Karpas-422 (cell line): ENCODE measurements at places on chromosomes 6 and 20. TPM values are rescaled to one million over a fixed set of nuclear protein-coding genes. Genes with fewer than 3 reads are reported as not detected.
A peak's percentile ranks its signal among the peaks of the same experiment; 100 is the strongest.

DNA sequence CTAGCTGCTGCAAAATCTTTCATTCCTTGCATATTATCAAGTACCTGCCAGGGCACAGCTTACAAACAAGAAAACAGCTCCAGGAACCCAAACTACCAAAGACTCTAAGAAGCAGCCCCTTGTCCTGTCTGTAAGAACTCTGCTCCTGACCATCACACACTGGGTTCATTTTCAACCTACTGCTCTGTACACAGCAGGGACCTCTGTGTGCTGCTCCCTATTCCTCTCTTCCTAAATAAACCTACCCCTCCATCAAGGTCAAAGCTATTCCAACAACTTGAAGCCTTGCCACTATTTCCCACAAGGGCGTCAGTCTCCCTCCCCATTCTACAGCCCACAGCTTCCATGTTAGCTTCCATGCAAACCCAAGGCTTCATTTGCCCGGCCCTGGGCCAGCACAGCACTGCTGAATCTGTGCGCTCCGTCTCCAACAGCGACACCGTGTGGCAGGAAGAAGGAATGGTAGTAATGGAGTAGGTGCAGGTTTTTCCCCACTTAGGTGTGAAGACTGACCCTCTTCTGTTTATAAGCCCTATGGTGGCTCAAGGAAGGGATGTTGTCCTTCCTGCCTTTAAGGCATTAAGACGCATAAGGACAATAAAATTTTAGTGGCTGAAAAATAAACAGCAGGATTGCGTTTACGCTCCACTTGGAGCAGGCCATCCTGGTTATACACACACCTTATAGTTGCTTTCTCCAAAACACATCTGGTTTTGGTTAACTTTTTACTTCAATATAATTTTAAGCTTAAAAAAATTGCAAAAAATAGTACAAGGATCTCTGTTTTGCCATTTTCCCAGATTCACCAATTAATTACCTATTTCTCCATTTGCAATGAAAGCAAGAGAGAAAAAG, 115.2 kb upstream of the NXT1 start:
- no peaks in the 10 kb centered on the region for H3K36me3 ChIP-seq
- peaks cover 2% of the 10 kb centered on the region; the same call in 1 of the 2 replicates for H3K4me1 ChIP-seq
- peak; percentile 88 for DNase-seq

DNA sequence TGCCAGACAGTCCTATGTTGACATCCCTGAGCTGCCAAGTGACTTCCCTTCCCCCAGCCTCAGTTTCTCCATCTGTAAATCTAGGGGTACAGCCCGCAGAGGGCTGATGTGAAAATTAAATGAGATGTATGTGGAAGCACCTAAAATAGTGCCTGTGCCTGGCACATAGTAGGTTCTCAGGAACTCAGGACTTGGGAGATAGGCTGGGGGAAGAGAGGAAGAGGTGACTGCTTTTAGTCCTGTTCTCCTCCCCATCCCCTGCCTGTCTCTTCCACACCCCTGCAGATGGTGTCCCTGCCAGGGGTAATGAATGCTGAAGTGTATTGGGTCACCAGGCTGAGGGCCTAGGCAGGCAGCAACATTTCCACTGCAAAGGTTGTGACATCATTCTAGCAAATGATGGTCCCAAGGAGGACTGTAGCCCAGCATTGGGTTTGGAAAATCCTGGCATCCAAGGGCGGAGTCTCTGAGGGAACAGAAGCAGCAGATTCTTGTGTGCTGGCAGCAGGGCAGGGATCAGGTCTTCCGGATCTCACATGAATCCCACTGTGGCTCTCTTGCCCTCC, 1.8 kb downstream of the SNPH start:
- H3K27me3 ChIP-seq: no peaks in the 10 kb centered on the region
- peaks cover 14% of the 10 kb centered on the region for H3K4me1 ChIP-seq
- H3K27ac ChIP-seq: no peak overlapping the region
- no peak for DNase-seq

DNA sequence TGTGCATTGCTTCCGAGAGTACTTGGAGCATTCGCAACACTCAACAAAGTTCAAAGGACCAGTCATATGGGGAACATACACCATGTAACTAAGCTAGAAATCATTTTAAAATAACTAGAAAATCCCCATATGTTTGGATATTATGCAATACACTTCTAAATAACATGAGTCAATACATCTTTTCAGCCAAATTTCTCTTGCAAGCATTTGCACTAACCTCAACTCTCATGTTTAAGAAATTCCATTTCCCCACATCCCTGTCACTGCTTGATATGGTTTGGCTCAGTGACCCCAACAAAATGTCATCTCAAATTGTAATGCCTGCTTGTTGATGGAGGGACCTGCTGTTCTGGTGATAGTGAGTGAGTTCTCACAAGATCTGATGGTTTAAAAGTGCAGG, 85.7 kb upstream of the CST7 start:
- H3K4me1 ChIP-seq: no peaks in the 10 kb centered on the region
- no peak overlapping the region for H3K4me3 ChIP-seq
- no peak overlapping the region for H3K27ac ChIP-seq
- H3K36me3 ChIP-seq: no peaks in the 10 kb centered on the region
- H3K27me3 ChIP-seq: no peaks in the 10 kb centered on the region
- no peak for DNase-seq

DNA sequence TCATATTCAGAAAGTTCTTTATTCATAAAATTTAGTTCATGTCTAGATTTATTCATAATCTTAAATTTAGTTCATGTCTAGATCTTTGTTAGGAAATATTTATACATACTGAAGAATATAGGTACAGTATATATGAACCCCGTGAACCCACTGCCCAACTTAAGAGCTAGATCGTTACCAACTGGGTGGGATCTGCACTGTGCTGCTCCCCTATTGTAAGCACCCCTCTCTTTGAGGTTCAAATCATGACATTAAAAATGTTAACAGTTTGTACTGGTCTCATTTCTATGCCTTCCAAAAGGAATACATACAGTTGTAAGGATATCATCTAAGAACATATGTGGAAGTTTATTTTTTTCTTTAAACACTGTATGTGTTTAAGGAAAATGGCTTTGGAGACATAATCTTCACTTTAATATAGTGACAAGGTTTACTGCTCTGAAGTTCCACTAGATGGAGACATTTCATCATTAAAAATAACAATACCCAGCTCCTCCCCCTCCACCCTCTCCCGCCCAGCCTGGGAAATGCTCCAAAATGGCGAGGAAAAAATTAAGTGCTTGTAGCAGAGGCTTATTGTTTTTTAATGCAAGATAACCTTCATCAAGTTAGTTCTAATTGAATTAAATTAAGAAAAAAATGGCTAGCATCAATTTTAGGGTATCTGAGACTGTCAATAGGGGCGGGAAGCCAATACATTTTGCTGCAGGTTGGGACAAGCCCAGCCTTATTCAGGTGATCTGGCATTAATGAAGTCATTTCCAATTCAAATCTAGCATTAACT, 104.1 kb upstream of the TRAF3IP2 start:
- peaks cover 43% of the 10 kb centered on the region for H3K4me1 ChIP-seq
- H3K27me3 ChIP-seq: no peaks in the 10 kb centered on the region

DNA sequence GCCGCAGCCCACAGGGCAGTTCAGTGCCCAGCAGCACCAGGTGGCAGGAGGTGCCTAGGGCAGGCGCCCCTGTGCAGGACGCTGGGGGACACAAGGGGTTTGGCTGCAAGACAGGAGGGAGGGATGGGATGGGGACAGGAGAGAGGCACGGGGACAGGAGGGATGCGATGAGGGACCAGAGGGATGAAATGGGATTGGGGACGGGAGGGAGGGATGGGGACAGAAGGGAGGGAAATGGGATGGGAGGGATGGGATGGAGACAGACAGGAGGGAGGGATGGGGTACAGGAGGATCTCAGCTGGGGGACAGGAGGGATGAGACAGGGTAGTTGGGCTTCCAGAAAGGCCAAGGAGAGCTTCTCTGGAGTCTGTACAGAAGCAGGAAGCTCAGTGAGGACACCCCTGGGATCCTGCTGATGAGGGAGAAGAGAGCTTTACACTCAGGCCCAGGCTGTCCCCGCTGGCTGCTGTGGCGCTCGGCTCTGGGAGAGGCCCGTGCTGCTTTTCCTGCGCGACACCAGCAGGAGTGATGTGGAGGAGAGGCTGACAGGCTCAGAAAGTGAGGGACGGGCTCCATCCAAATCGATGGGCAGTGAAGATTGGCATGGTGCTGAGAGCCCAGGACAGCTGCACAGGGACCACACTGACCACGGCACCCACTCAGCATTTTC, 400.8 kb downstream of the SMOC2 start:
- H3K27ac ChIP-seq: no peak overlapping the region
- no peaks in the 10 kb centered on the region for H3K4me1 ChIP-seq
- no peaks in the 10 kb centered on the region for H3K27me3 ChIP-seq
- no peaks in the 10 kb centered on the region for H3K36me3 ChIP-seq

GRCh38 chr20:38337561-38338140, 8.6 kb upstream of the LBP start:
- no peak overlapping the region for H3K27ac ChIP-seq
- H3K36me3 ChIP-seq: no peaks in the 10 kb centered on the region
- H3K4me1 ChIP-seq: peaks cover 7% of the 10 kb centered on the region
- peak; percentile 83 for DNase-seq

DNA sequence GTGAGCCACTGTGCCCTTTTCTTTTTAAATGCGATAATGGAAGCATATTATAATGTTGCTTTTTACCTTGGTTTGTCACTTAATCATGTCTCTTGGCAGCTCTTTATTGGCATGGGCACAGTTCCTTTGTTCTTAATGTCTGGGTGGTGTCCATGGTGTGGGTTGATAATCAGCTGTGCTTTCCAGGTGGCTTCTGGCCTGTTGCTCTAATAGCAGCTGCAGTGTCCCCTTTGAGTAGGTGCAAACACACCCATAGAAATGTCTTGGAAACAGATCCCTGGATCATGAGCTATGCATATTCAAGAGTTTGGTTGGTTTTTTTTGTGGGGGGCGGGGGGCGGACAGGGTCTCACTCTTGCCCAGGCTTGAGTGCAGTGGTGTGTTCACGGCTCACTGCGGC, 29.9 kb downstream of the EFCAB8 start:
- no peak overlapping the region for H3K27ac ChIP-seq
- peaks cover 3% of the 10 kb centered on the region for H3K4me1 ChIP-seq
- H3K27me3 ChIP-seq: no peaks in the 10 kb centered on the region
- H3K4me3 ChIP-seq: no peak overlapping the region
- H3K36me3 ChIP-seq: no peaks in the 10 kb centered on the region

GRCh38 chr20:58352468-58352867, 36.6 kb upstream of the VAPB start:
- H3K4me3 ChIP-seq: no peak overlapping the region
- no peak overlapping the region for H3K27ac ChIP-seq
- H3K27me3 ChIP-seq: no peaks in the 10 kb centered on the region
- no peak for DNase-seq

- H3K4me3 ChIP-seq: no peak overlapping the region
- peak; percentile 49 for DNase-seq
- no peaks in the 10 kb centered on the region for H3K4me1 ChIP-seq
- no peak overlapping the region for H3K27ac ChIP-seq
These were observed 33.4 kb upstream of the SLC22A1 start for GRCh38 chr6:160088069-160088783.

GRCh38 chr20:50387996-50388332, 122.2 kb upstream of the PTPN1 start:
- no peak for DNase-seq
- no peaks in the 10 kb centered on the region for H3K27me3 ChIP-seq
- no peaks in the 10 kb centered on the region for H3K36me3 ChIP-seq
- H3K27ac ChIP-seq: no peak overlapping the region
- no peaks in the 10 kb centered on the region for H3K4me1 ChIP-seq

DNA sequence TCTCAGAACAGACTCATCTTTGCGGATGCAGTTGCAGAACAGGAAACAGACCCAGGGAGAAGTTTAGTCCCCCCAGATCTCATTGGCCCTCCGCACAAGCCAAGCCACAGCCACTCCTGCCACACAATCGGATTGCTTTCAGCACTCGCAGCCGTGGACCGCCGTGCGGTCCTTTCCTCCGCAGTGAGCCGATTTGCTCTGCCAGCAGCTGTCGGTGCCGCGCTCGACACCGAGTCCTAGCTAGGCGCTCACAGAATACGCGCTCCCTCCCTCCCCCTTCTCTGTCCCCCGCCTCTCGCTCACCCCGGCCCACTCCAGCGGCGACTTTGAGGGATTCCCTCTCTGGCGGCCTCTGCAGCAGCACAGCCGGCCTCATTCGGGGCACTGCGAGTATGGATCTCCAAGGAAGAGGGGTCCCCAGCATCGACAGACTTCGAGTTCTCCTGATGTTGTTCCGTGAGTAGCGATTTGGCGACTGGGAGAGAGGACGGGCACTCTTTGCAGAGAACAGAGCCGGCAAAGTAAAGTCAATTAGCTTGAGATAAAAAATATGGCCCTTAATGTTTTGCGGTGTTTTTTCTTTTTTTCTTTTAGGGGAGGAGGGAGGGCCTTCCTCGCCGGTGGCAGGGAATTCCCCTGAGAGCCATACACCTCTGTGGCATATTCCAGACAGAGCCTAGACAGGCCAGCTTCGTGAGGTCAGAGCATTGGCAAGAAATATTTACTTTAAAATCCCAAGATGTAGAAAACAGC, at the start of gene LAMP5:
Gene LAMP5, plus strand, starts transcription at position 130 of the 753 bp plus-strand sequence. Its CDS starts 263 bp downstream, at position 393.
- H3K4me3 ChIP-seq: no peak within 1 kb of the TSS
- no peak within 1 kb of the TSS for H3K27ac ChIP-seq
- H3K4me1 ChIP-seq: no peaks in the 10 kb centered on the region

GRCh38 chr6:128365520-128366160, 154.8 kb downstream of the PTPRK start:
- no peaks in the 10 kb centered on the region for H3K4me1 ChIP-seq
- no peaks in the 10 kb centered on the region for H3K36me3 ChIP-seq
- no peaks in the 10 kb centered on the region for H3K27me3 ChIP-seq
- H3K27ac ChIP-seq: no peak overlapping the region

VTA1 gene
- total RNA-seq: 45.1 and 90.8 TPM in 2 replicates

MYO6 gene
- total RNA-seq: 1.3 and 2.0 TPM in 2 replicates

DOK5 gene
- not detected in 2 replicates for total RNA-seq

ENPP3 gene
- total RNA-seq: not detected in 2 replicates

MAK gene
- not detected in 2 replicates for total RNA-seq

NR2E1 gene
- not detected in 2 replicates for total RNA-seq

SLC39A7 gene
- 14.0 and 31.9 TPM in 2 replicates for total RNA-seq

DCDC2 gene
- 0.11 and 0.26 TPM in 2 replicates for total RNA-seq

MEI4 gene
- total RNA-seq: not detected in 2 replicates
